Effector memory CD8-positive, alpha-beta T cell (primary cell): ENCODE measurements at places on chromosomes 7 and 10.

- DNase-seq: no peak
These were observed 45.5 kb upstream of the DMBT1 start for GRCh38 chr10:122515022-122515424.

GRCh38 chr7:55032069-55032699 is 13.4 kb downstream of the EGFR start:
- no peak for DNase-seq

DNA sequence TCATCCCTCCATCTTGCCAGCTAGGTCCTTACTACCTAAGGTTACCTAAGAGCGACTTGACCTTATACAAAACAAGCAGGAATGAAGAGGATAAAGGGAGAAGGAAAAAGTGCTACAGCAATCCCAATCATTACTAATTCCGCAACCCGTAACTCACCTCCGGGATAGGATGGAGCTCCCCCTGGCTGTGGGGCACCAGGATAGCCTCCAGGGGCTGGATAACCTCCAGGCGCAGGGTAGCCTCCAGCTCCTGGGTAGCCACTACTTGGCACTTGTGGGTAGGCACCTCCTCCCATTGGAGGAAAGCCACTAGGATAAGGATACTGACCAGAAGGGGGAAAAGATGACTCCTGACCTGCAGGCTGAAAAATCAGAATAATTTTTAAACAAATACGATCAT is 15.8 kb downstream of the ANXA7 start:
- DNase-seq: no peak

DNA sequence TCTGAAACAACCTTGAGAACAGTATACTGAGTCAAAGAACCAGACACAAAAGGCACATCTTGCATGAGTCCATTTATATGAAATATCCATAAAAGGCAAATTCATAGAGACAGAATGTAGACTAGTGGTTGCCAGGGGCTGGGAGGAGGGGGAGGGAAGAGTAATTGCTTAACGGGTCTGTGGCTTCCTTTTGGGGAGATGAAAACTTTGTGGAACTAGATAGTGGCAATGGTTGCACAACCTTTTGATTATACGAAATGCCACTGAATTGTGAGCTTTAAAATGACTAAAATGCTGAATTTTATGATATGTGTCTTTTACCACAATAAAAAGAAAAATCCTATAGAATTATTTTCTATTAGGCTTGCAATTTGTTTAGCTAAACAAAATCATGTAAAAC is 16.8 kb downstream of the ADRB1 start:
- no peak for DNase-seq

- DNase-seq: no peak
These were observed 383 bp upstream of the R3HCC1L start for GRCh38 chr10:98134117-98134430.

GRCh38 chr7:73893342-73894101 is 32.6 kb downstream of the TMEM270 start:
- no peak for DNase-seq

DNA sequence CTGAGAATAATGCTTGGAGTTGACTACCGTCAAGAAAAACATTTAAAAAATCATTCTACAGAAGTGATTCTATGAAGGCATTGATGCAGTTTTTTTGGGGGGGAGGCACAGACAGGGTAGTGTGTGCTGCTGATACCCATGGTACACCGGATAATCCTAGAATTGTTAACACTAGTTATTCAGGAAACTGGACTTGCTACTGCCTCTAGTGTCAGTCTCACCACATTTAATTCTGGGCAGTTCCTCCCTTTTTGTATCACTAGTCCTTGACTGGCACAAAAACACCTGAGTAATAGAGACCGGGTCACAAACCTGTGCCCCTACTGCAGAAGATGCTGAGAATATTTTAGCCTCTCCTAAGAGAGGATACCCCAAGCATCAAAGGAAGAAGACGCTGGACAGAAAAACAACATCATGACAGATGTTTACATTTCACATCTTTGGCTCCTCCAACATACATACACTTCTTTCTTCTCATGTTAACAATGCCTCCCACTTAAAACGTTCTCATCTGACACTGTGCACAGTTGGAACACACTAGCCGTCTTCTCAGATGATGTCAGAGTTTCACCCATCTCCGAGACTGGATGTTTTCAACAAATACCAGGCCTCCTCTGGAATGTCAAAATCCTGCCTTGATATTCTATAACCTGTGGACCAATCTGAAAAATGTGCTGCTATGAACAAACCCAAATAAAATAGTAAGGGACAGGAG is 13.1 kb upstream of the TCAF1 start:
- no peak for DNase-seq

GRCh38 chr7:141366091-141366621 is 185.1 kb upstream of the AGK start:
- DNase-seq: no peak

- DNase-seq: no peak
These were observed 110.5 kb upstream of the ZNF32 start for GRCh38 chr10:43759216-43759615.

DNA sequence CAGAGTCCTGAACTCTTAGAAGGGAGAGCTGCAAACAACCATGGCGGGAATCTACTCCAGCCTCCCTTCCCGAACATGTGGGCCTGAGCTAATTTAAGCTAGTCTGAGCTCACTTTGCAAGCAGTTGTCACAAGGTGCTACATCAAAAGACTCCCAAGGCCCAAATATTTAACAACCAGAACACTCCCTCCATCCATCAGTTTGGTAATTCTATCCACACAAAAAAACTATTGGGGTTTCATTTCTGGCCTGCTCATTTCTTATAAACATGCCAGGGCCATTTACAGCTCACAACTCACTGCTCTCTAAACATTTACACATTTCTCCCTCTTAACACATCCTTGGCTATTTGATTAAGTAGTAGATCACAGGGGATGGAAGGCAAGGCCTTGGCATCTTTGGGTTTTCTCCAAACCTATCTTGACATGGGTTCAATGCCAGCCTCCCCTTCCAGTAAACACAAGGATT is 263.4 kb downstream of the KCNMA1 start:
- DNase-seq: no peak

GRCh38 chr10:48705401-48705938 is 20.8 kb downstream of the WDFY4 start:
- DNase-seq: no peak

DNA sequence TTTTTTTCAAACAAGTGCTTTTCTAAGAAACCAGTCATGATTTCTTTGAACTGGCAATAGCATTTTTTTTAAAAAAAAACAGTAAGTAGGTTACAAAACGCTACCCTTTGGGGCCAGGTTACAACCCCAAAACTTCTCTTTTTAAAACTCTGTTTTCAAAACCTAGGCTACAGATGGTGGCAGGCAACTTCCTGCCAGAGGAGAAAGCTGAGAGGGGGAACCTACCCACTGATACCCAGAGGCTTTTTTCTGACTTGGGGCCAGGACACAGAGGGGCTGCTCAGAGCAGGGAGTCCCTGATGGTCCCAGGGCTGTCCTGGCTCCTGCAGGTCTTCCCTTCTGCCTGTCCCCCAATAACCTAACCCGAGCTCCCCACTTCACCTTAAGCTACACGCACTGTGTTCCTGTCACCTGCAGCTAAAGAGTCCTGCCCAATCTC is 6.9 kb downstream of the STN1 start:
- DNase-seq: peak; percentile 24

DNA sequence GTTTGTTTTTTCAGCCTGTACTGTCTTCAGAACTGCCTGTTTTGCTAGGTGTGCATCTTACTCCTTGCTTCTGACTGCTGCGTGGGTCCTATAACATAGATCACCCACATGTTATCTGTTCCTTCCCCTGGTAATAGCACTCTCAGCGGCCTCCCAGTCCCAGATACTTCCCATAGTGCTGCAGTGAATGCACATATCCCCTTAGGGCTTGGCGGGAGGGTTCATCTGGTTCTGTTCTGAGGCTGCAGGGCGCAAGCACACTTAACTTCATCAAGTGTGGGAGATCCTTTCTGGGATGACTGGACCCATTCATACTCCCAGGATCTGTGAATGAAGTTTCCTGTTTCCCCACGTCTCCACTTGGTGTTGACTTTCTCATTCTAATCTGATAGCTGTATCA is 90.7 kb downstream of the CELF2 start:
- no peak for DNase-seq

DNA sequence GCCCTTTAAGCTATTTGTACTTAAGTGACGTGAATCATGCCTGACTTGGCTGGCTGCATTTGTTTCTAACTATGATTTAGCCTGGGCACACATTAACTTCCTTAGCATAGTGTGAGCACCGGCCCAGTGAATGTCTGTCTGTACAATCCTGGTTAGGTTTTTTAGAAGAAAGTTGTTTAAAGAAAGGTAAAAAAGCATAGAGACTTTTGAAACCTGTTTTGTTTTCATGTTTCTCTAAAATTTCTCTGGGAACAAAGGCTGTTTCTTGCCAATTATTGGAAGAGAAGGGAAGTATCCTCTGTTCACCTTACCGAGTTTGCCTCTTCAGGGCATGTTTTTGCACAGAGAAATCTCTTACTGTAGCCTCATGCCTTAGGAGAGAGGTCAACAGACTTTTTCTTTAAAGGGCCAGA is 42.9 kb upstream of the MET start:
- no peak for DNase-seq

GRCh38 chr10:49738616-49739360 is 23.3 kb downstream of the OGDHL start:
- no peak for DNase-seq

DNA sequence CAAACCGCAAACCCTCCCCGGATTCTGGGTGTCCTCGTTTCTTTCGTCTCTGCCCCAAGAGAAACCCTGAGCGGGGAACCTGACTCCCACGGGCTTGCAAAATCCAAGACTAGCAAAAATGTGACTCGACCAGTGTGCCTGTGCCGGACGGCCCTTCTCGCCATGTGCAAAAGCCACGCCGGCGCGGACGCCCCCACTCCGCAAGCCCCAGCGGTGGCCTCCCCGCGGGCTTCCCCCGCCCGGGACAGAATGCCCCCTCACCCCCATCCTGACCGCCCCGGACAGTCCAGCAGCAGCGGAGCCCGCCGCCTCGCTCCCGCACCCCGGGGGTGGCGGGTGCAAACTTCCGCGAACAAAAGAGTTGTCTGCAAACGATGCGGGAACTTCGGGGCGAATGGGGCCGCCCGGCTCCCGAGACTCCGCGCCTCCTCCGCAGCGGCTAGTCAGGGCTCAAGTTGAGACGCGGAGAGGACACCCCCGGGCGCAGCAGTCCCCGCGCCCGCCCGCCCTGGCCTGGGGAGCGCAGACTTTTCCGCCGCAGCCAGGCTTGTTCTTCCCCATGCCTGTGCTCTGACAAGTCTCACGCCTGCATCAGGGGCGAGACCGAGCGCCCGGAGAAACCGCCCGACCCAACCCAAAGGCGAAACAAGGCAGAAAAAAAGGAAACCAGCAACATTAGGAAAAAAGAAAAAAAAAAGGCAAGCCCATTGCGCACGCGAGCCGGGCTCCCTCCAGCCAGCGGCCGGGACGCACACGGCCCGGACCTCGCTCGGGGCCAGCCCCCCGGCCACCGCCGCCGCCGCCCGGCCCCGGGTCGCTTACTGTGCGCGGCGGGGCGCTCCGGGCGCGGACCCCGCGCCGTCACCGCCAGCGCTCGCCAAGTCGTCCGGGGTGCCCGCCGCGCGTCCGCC is 732 bp downstream of the FAM53B start:
- DNase-seq: no peak

DNA sequence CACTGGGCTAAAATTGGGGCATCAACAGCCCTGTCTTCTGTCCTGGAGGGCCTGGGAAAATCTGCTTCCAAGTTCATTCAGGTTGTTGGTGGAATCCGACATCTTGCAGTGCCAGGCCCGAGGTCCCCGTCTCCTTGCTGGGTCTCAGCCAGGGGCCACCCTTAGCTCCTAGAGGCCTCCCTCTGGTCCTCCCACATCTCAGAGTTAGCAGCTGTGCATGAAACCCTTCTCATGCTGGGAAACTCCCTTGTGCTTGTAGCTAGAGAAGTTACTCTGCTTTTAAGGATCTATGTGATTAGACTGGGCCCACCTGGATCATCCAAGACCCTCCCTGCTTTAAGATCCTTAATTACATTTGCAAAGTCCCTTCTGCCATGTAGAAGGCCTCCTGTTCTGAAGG is 15.3 kb downstream of the HIP1 start:
- no peak for DNase-seq

DNA sequence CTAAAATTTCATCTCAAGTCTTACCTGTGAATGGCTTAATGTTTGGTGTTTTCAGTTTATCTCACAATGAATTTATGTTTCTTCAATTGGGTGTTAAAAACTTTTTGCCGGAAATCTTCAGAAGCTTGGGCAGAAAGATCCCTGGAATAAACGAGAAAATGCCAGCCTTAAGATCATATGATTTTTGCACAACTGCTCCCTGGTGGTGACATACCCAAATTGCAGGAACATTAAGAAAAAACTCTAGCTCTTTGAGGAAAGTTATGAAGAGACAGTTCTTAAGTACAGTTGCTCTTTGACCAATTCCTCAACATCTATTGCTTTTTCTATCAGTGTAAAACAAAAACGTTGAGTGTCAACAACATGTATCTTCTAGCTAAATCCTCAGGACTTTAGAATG is 48.2 kb upstream of the CREB5 start:
- no peak for DNase-seq
